ENCODE measurements at places on chromosomes 16 and 17.

DNA sequence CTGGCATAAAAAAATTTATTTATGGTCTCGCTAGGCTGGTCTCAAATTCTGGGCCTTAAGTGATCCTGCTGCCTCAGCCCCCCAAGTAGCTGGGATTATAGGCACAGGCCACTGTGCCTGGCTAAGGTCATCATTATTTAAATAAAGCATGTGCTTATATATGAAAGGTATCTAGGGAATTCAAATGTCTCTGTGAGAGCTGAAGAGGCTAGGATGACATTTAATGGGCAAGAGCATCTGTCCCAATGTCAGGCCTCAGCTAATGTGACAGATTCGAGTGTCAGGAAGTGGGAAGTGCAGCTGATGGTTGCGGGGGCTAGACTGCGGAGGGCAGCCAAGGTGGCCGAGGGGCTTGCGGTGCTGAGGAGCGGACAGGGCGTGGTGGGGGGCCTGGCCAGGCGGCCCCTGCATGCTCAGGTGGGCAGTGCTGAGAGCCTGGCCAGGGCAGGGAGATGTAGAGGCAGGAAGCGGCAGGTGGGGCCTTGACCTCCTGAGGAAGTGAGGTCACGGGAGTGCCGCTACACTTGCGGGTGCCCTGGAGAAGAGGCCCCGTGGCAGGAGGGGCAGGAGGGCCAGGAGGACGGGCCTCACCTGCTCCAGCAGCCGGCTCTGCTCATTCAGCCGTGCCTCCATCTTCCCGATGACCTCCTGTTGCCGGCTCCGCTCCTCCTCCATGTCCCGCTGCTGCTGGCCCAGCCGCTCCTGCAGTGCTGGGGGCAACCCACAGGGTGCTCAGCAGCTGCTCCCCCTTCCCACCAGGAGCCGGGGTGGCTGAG, 12.6 kb upstream of the MRPL38 start:
- DNase-seq, result no peak

- DNase-seq, result no peak
Observed at GRCh38 chr17:28864991-28865849, 10.4 kb downstream of the ERAL1 start.

- no peak for DNase-seq
Observed at GRCh38 chr17:44236444-44236991, 17.0 kb upstream of the UBTF start.

DNA sequence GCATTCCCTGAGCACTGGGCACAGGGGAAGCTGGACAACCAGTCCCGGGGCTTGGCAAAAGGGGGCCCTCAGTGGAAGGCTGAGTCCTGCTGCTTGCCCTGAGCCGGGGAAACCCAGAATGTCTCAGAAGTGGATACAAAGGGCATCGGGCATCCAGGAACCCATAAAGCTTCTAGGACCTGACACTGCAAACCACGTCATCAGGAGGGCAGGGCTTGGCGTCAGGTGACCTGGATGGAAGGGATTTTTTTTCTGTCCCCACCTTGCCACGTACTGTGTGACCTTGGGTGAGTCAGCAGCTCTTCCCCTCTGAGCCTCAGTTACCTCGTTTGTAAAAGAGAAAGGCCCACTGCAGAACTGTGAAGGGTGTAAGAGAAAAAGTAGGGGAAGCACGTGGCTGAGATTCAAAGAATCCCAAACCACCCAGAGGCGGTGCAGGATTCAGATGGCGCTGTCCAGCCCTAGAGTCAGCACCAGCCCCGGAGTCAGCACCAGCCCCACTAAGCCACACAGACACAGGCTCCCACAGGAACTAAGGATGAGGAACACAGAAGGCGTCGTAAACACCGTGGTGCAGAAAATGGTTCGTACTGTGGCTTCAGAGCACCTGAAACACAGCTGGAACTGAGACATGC, 53.7 kb downstream of the C16orf95 start:
- no peak for DNase-seq

DNA sequence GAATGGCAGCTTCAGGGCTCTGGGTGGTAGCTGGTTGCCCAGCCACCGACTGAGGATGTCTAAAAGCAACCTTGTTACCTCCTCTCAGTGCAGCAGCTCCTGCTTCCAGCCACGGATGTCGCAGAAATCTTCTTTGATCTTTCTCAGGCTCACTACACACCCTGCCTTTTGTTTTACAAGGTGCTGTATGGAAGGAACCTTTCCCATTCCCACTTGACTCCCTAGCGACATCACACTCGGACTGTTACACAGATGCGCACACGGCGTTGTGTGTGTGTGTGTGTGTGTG, 135.8 kb upstream of the CPHXL start:
- DNase-seq, result no peak

Data from T-helper 22 cell (primary cell).